ENCODE measurements at places on chromosomes 13 and 19. TPM values are rescaled to one million over a fixed set of nuclear protein-coding genes. Genes with fewer than 3 reads are reported as not detected.

NLRP11 gene
- total RNA-seq, result 0.86 TPM

IZUMO2 gene
- total RNA-seq, result not detected

ZNF430 gene
- total RNA-seq, result 8.4 TPM

ZFR2 gene
- total RNA-seq, result 0.34 TPM

PLPPR3 gene
- 0.27 TPM for total RNA-seq

NKG7 gene
- not detected for total RNA-seq

GAS6 gene
- 49.4 TPM for total RNA-seq

PRTN3 gene
- total RNA-seq, result 2.7 TPM

KIR3DL2 gene
- not detected for total RNA-seq

KLK2 gene
- not detected for total RNA-seq

DMKN gene
- 246 TPM for total RNA-seq

TRAPPC2B gene
- 3.9 TPM for total RNA-seq

HSD17B14 gene
- 3.9 TPM for total RNA-seq

ZNF728 gene
- not detected for total RNA-seq

MBD3L3 gene
- not detected for total RNA-seq

TNFSF9 gene
- 25.1 TPM for total RNA-seq

FRY gene
- 1.4 TPM for total RNA-seq

COG3 gene
- 17.6 TPM for total RNA-seq

FGF9 gene
- 1.5 TPM for total RNA-seq

THSD8 gene
- 33.3 TPM for total RNA-seq

COL4A1 gene
- 0.57 TPM for total RNA-seq

NANOS2 gene
- not detected for total RNA-seq

OR7A5 gene
- total RNA-seq, result not detected

ZNF836 gene
- not detected for total RNA-seq

SIAH3 gene
- not detected for total RNA-seq
